ENCODE measurements at places on chromosomes 2 and 18.

- no peak for DNase-seq
These were observed 87.1 kb upstream of the DNAJC10 start for GRCh38 chr2:182628916-182629315.

DNA sequence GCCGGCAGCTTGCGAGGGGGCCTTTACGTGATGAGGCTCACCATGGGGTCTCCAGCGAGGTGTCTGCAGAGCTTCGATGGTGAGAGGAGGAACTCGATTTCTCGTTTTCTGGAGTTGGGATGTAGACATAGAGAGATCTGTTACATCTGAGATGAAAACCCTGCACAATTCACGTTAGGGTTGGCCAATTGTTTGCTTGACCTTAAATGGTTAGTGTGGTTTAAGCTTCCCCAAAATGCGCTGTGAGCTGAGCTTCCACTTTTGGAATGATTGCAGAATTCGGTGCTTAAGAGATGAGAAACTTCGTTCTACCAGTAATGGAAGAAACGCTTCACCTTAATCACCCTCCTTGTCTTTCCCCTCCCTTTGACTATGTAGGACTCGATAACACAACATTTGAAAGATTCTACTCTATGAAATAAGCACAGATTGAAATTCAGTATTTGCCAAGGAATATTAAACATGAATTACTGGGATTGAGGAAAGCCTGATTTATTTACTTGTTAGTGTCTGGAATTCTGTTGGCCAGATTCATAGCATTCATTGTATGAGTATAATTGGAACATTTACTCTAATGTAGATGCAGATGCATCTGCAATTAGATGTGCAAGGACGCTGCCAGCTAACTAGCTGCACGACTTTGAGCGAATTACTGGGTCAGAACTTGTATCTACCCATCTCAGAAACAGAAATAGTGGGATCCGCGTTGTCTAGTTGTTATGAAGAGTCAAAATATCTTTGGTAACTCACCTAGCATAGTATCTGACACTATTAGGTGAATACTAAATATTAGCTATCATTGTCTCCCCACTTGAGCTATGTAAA, 1.6 kb upstream of the KLF7 start:
- no peak for DNase-seq

DNA sequence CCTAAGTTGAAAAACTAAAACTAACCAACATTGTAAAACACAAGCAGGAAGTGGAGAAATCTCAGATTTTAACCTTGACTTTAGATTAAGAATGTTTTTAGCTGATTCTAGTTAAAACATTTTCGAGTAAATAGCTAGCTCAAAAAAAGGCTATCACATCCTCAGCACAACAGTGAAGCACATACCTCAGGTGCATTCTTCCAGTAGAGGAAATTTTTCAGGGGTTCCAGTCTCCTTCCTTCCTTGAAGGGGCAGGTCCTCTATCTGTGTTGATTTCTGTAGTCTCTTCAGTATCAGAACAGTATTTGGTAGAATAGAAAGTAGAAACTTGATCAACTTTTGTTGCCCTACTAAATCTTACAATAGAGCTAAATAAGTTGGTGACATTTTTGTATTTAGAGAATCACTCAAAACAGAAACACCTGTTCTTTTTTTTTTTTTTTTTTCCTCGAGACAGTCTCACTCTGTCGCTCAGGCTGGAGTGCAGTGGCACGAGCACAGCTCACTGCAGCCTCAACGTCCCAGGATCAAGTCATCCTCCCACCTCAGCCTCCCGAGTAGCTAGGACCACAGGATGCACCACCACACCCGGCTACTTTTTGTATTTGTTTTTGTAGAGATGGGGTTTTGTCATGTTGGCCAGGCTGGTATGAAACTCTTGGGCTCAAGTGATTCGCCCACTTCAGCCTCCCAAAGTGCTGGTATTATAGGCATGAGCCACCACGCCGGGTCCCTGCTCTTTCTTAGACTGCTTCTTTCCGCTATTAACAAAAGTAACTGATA, 6.9 kb upstream of the GPR155 start:
- no peak for DNase-seq

GRCh38 chr18:40529478-40529877, 1425.6 kb upstream of the PIK3C3 start:
- DNase-seq: no peak

DNA sequence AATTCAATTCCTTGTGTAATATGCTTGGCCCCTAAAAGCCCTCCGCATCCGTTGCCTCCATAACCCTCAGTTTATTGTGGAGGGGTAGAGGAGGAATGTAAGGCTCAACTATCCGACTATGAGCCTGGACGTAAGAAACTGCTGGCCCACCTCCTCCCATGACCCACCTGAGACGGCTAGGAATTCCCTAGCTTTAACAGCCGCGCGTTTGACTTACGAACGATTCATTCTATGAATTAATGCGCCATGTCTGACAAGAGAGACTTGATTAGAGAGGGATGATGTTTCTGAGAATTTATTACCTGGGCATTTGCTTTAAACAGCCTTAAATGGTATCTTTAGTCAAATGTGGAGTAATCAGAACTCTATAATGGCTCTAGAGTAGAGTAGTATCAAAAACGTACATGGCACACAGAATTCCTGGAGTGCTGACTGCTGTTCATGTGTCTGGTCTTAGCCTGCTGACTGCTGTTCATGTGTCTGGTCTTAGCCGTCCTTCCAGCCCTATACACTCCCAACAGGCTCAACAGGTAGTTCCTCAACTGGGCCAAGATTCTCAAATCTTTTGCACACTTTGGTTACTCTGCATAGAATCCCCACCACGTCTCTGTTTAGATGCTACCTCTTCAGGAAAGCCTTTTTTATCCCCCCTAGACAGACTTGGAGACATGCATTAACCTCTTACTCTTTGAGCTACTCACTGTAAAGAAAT, 899 bp upstream of the GFPT1 start:
- DNase-seq: no peak

- no peak for DNase-seq
These were observed 50.6 kb downstream of the ABCG8 start for GRCh38 chr2:43889416-43889815.

DNA sequence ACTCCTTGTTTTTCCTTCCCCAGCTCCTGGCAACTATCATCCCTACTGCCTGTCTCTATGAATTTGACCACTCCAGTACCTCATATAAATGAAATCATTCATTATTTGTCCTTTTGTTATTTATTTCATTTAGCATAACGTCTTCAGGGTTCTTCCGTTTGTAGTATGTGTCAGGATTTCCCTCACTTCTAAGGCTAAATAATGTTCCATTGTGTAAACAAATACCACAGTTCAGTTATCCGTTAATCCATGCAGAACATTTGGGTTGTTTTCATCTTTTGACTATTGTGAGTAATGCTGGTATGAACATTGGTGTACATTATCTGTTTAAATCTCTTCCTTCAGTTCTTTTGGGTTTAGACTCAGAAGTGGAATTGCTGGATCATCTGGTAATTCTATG, 18.8 kb downstream of the DYNC2LI1 start:
- no peak for DNase-seq

DNA sequence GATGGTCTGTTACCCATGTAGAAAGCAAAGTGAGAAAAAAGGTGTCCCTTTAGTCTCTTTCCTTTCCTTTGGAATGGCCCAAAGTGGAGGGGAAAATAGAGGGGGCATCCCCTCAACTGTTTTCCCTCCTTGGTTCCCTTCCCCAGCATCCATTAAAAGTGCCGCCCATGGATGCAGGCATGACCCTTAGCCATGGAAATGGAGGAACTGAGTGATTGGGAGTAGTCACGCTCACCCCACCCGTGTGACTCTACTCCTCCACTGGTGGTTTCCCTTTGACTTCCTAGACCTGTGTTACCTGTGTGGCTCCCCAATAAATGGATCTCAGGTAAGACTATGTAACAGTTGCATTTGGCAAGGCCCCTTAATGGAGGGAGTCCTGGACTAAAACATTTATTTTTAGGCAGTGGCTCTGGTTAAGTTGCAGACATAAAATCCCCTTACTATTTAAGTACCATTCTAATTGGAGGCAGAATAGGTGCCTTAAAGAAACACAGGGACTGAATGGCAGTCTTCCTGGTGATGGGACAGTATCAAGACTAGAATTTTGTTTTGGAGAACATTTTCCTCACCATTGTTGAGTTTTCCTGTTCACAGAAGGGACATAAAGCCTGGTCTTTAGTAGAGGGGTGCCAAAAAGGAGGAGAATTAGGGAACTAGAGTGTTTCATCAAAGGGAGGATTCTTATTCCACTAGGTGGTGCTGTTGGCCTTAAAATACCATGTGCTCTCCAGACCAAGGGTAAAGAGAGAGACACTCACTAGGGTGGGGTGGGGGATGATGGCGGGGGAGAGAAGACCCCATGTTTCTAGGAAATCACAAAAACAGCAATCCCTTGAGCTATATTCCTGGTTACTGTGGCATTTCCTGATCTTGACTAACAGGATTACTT, 25.7 kb upstream of the PLA2R1 start:
- DNase-seq: no peak

- no peak for DNase-seq
These were observed 434.0 kb upstream of the MEIS1 start for GRCh38 chr2:66000901-66001300.
